Stimulated activated CD4-positive, alpha-beta T cell treated with anti-CD3 and anti-CD28 coated beads, Interleukin-1b, Interleukin-23, amount 100 ng/mL, for 1 hour (primary cell): ENCODE measurements at places on chromosomes 11 and 22.

GRCh38 chr11:35216962-35217678 is 78.1 kb downstream of the CD44 start:
- DNase-seq = no peak

- no peak for DNase-seq
These were observed 10.1 kb downstream of the RAC2 start for GRCh38 chr22:37233751-37234631.

DNA sequence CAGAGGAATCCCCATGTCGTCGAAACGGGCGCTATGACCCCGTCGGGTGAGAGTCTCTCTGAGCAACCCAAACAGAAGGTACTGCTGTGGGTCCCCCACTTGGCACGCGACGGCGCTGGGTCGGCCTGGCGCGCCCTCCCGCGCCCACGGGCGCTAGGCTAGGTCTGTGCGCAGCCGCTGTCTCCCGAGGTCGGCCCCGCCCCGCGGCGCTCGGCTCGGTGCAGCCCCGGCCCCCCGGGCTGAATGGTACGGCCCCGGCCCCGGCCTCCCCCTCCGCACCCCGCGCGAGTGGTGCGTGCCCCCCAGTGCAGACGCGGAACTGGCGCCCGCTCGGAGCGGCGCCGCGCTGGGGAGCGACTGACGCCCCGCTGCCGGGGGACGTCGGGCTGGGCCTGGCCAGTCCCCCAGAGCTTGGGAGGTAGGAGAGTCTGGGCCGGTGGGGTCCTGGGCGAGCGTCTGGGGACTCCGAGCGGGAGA is at the start of gene MADD:
TSS of gene MADD (plus strand) at position 305 of the 477 bp plus-strand sequence.
- peak; percentile 84 for DNase-seq

GRCh38 chr11:96221244-96222070 is 121.5 kb downstream of the MAML2 start:
- no peak for DNase-seq

GRCh38 chr11:10397226-10397987 is 57.7 kb upstream of the AMPD3 start:
- DNase-seq = no peak

GRCh38 chr11:69797156-69797555 is 22.0 kb upstream of the FGF4 start:
- no peak for DNase-seq

GRCh38 chr11:124041254-124041653 is at the start of gene OR10G7:
OR10G7 (minus strand) TSS chr11:124041325; CDS start chr11:124039001, 2,324 bp downstream.
- no peak for DNase-seq

GRCh38 chr11:95193541-95193940 is 37.5 kb downstream of the SESN3 start:
- DNase-seq = no peak

DNA sequence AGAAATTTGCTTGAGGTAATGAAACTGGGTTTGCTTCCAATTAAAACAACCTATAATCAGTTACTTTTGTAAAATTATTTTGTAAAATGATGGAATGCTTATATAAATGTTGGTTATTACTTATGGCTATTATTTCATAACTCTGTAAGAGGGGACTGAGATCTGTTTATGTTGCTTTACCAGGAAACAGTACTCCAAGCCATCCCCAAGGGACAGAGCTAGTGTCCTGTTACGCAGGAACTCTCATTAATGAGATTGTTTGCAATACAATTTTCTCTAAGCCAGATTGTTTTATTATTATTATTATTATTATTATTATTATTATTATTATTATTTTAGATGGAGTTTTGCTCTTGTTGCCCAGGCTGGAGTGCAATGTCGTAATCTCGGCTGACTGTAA is 2.3 kb upstream of the NOX4 start:
- no peak for DNase-seq

DNA sequence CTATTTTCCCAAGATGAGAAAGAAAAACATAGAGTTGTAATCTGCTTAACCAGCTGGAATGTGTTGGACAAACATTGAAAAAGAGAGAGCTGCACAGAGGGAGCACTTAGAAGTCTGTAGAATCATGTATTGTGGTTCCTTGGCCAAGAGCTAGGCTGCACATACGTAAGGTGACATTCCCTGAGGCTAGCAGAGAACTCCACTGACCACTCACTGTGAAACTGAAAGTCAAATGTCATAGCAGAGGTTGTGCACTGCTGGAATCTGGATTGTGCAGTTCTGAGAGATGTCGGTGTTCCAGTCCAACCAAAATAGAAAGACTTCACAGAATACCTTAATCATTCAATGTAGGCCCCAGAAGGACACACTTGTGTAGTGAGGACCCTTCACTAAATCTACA is 772.8 kb upstream of the RAG2 start:
- no peak for DNase-seq

GRCh38 chr11:82810326-82810725 is 76.7 kb upstream of the FAM181B start:
- no peak for DNase-seq

- no peak for DNase-seq
These were observed 193.7 kb upstream of the NARS2 start for GRCh38 chr11:78768345-78768744.

- no peak for DNase-seq
These were observed 22.2 kb downstream of the LRRC55 start for GRCh38 chr11:57203882-57204480.

- no peak for DNase-seq
These were observed 5.6 kb downstream of the IGLL5 start for GRCh38 chr22:22893077-22893805.

DNA sequence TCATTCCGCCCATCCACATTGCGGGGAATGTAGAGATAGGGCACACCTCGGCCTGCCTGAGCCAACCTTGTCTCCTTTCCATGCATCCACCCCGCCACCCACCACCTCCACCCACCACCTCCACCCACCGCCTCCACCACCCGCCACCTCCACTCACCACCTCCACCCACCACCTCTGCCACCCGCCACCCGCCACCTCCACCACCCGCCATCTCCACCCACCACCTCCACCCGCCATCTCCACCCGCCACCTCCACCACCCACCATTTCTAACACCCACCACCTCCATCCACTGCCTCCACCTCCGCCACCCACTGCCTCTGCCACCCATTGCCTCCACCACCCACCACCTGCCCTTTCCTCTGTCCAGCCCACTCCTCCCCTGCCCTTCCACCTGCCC is 78.4 kb downstream of the IGLL1 start:
- DNase-seq = no peak

GRCh38 chr11:47071791-47072261 is 104.9 kb downstream of the ARFGAP2 start:
- no peak for DNase-seq

- no peak for DNase-seq
These were observed 8.8 kb downstream of the MUC6 start for GRCh38 chr11:1027483-1028290.

- DNase-seq = no peak
These were observed 19.9 kb downstream of the TRIM29 start for GRCh38 chr11:120117991-120118390.

DNA sequence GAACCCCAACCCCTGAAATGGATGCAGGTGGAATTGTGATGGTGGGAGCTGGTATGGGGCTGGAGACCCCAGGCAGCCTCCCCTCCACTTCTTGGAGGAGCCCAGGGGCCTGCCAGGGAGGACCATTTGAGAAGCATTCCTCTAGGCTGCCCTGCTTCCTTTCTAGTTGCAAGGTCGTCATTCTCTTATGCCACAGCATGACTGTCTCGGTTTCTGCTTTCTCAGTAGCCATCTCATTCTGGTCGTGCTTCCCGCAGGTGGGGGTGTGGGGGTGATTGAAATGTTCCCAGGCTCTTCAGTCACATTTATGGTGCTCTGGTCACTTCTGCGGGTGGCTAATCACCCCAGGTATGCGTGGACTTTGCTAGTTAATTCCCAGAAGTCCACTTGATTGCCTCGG is 223.7 kb upstream of the TBCEL start:
- DNase-seq = no peak

DNA sequence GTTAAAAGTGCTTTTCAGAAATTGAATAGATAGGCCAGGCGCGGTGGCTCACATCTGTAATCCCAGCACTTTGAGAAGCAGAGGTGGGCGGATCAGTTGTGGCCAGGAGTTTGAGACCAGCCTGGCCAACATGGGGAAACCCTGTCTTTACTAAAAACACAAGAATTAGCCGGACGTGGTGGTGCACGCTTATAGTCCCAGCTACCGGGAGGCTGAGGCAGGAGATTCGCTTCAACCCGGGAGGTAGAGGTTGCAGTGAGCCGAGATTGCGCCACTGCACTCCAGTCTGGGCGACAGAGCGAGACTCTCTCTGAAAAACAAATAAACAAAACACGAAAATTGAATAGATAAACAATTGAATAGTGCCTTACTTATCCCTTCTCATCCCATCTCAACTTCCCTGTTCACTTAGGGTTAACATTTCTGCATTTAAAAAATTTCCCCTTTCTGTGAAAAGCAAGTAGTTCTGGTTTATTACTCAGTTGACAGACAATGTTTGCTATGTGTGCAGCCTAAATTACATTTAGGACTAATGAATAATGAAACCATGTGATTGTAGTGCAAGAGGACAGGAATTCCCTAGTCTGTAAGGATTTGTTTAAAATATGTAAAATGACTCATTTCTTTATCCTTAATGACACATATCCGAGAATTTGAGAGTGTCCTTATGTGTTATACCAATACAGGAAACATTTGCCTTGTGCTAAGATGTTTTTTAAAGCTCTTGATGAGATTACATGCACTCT is 6.0 kb downstream of the RNF169 start:
- DNase-seq = no peak

GRCh38 chr22:20113551-20114310 is 2.2 kb upstream of the RANBP1 start:
- DNase-seq = no peak

DNA sequence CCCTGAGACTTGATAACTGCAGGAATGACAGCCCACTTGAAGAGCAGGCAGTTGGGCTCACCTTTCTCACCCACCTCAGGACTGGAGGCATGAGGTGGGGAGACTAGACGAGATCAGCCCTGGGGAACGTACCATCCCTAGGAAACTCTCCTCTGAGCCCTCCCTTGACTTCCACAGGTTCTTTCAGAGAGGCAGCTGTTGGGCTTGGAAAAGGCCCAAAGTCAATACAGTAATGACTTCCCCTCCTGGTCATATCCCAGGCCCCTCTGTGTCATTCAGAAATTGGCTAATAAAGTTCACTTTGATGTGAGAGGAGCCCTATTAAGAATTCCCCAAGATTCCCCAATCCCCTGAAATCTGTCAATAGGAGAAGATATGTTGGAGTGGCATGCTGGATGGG is 5.8 kb upstream of the NECTIN1 start:
- no peak for DNase-seq

DNA sequence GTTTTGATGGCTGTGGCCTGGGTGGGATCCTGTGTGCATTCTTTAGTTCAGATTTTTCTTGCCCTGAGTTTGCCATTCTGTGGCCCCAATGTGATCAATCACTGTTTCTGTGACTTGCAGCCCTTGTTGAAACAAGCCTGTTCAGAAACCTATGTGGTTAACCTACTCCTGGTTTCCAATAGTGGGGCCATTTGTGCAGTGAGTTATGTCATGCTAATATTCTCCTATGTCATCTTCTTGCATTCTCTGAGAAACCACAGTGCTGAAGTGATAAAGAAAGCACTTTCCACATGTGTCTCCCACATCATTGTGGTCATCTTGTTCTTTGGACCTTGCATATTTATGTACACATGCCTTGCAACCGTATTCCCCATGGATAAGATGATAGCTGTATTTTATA is 620 bp downstream of the OR4C16 start:
- DNase-seq = no peak

- DNase-seq = no peak
These were observed 55.7 kb downstream of the PTPRJ start for GRCh38 chr11:48036011-48036410.

DNA sequence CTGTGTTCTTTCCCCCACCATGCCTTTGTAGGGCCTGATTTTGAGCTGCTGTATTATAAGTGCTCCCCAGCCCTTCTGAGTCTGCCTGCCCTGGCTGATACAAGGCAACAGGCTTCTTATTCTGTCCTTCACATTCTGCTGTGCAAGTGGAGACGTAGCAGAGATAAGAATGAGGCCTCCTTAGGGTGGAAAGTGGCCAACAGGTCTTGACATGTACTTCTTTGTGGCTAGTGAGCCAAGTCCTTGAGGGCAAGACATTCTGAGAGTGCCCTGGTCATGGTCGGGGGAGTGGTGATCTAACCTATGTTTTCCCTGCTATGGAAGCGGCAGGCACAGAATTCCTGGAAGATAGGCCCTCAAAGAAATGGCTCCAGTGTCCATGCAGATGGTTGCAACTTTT is 235.7 kb upstream of the CADM1 start:
- no peak for DNase-seq

DNA sequence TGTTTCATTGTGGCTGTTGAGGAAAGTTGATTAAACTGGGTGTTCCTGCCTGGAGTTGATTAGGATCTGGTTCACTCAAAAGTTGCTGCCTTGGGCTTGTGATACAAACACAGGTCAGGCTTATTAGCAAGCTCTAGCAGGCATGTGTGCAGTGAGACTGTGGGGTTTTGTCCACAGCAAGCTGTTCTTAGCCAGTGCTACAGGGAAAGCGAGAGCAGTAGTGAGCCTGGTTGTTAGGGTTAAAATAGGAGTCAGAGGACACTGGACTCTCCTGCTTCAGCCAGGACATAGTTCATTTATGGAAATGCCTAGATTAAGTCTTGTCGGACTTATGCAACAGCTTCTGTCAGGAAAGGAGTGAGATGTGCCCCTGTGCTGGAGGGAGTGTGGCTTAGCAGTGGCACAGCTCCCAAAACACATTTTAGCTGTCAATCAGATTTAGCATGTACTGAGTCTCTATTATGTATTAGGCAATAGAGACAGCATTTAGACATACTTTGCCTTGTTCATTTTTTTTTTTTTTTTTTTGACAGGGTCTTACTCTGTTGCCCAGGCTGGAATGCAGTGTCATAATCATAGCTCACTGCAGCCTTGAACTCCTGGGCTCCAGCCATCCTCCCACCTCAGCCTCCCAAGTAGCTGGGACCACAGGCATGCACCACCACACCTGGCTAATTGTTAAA is 8.7 kb downstream of the SNRPD3 start:
- no peak for DNase-seq

DNA sequence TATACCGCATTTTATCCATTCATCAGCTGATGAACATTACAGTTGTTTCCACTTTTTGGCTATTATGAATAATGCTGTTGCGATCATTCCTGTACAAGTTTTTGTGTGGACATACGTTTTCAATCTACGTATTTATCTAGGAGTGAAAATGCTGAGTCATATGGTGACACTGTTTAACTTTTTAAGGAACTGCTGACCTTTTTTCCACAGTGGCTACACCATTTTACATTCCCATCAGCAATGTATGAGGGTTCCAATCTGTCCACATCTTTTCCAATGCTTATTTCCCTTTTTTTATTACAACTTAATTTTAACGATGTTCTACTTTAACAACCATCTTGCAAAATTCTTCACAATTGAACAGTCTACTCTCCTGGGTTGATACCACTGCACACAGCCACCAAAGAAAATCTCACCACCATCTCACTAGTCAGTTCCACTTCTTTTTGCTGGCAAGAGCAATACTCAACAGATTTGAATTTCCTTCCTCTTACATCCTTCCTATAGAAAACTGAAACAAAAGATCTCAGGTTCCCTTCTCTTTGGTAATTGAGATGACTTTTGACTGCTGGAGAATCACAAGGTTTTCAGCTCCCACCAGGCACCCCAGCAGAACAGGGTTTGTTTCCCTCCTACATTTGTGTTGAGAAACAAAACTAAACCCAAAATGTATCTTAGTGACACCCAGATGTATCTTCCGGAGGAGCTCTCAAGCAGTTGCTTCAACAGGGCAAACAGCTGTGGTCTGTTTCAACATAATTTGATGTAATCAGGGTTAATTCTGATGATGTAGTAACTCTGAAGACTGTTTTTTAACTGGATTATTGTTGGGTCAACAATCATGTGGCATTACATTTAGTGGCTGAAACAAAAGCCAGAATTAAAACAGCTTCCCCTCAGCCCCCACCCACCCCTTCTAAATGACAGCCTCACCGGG is 7.0 kb upstream of the GAB2 start:
- DNase-seq = no peak

GRCh38 chr11:68441466-68442230 is 18.9 kb upstream of the PPP6R3 start:
- DNase-seq = no peak
